ENCODE measurements at places on chromosomes 4 and X.

DNA sequence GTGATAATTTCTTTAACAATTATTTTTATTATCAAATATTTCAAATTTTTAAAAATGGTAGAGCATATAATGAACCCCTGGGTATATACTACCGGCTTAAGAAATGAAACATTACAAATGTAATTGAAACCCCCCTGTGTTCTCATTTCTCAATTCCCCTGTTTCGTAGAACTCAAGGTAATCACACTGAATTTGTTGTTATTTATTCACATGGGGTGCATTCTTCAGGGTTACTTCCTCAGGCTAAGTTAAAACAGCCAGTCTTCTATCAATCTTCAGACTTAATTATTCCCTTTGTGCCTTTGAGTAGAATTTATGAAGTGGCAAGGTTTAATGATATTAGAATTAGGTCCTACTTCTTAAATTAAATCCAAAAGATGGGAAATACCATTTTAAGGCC is 128.2 kb downstream of the ANAPC10 start:
- no peak for DNase-seq

- no peak for DNase-seq
These were observed 97.3 kb downstream of the NR3C2 start for GRCh38 chr4:148344941-148345340.

- no peak for DNase-seq
These were observed 618.1 kb downstream of the PPP4R3C start for GRCh38 chrX:26845056-26845455.

GRCh38 chrX:103733017-103733416 is 22.3 kb downstream of the TMEM31 start:
- no peak for DNase-seq

- no peak for DNase-seq
These were observed 372.6 kb downstream of the OPHN1 start for GRCh38 chrX:68060506-68061205.

- DNase-seq: no peak
These were observed 48.4 kb downstream of the RWDD4 start for GRCh38 chr4:183610613-183611012.
